ENCODE measurements at places on chromosomes 13 and 19.
A peak's percentile ranks its signal among the peaks of the same experiment; 100 is the strongest.

GRCh38 chr19:7397687-7398086 lies 49.0 kb downstream of the ARHGEF18 start:
- DNase-seq: no peak

DNA sequence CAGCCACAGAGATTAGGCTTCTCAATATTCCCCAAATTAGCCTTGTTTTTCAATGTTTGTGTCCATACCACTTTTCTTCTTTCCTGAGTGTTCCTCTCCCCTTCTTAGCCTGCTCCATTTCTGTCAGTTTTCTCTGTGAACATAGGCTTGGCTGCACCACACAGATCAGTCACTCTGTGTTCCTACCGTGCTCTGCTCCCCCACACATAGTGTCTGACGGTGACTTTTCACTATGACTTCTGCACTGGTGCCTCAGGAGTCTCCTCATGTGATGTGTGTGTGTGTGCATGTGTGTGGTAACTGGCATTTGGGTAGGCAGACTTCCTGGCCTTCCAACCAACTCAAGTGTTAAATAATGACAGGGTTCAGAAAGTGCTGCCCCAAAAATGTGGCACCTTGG lies 47.9 kb upstream of the MYCBP2 start:
- DNase-seq: no peak

DNA sequence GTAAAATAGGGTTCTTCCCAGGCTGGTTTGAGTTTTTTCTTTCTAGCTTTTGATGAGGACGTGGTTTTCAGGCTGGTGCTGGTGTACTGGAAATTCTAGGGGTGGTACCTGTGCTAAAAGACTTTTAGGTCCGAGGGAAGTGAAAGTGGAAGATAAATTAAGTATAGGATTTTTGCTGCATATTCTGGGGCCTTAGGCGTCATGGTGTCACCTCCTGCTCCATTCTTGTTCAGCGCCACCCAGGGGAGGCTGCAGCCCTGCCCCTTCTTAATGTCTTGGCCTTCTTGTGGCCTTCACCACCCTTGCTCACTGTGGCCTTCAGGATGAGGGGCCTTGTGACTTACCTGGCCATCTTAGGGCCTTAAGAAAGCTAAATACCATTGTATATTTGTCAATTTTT lies 12.4 kb downstream of the ZNF552 start:
- DNase-seq: no peak

- DNase-seq: no peak
Measured at GRCh38 chr19:37997911-37998344, 90.9 kb downstream of the SIPA1L3 start.

DNA sequence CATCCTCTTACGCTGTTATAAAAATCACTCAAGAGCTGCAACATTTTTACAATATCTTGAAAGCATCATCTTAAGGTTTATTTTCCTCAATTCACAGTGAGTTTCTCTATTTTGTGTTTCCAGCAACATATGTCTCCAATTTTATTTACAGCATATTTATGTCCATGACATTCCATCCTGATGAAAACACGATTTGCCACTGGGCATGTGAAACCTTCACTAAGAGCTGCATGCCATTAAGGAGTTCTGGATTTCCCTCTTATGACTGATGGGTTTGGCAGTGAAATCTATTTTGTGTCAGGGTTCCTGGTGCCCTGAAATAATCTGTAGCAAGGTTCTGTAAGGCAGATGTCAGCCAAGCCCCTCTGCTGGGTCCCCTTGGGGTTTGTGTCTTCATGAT lies 527.6 kb upstream of the KLF12 start:
- DNase-seq: no peak

DNA sequence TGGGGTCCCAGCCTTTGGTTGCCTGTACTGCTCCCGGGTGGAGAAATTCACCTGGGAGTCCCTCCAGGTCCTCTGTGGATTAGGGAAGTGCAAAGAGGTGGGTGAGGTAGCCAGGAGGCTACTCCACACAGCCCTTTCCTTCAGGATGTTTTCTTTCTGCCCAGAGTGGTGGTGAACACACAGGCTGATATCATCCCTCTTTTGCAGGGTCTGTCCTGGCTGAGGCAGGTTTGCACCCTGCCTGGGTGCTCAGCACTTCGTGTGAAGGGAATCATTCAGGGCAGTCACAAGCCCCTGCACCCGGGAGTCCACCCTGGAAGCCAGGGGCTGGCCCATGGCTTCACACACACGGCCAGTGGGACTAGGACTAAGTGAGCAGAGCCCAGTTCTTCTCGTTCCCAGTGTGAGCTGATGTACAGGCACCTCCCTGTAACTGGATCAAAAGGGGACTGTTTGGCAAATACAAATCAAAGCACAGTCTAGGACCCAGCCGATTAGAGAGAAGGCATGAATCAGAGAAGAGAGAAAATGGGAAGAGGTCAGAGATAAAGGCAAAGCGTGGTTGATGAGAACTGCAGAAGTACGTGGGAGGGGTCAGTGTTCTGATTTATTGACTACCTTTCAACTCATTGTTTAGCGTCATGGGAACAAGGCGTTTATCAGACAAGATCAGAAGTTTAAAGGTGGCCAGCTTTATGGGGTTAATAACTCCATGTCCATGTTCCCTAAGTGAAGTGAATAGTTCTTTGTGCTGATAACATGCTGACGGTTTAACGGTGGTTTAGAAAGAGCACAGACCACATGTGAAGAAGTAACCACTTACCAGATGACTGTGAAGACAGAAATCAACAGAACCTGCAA lies 30.4 kb upstream of the SPATA13 start:
- DNase-seq: no peak

GRCh38 chr13:39253774-39254173 lies 215.5 kb downstream of the NHLRC3 start:
- DNase-seq: no peak

DNA sequence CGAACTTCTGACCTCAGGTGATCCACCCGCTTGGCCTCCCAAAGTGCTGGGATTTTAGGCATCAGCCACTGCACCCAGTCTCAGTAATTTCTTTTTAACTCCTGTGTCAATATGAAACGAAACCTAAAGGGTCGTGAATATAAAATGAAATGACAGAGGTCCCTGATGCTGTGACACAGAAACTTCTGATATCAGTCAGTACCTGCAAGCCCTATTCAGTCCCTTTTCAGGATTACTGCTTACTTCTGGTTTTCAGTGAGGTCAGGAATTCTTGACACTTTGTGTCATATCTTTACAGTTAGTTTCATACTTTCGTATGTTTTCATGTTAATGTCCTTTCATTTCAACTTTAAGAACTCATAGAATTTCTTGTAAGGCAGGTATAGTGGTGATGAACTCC lies 58.7 kb downstream of the RNF17 start:
- no peak for DNase-seq

DNA sequence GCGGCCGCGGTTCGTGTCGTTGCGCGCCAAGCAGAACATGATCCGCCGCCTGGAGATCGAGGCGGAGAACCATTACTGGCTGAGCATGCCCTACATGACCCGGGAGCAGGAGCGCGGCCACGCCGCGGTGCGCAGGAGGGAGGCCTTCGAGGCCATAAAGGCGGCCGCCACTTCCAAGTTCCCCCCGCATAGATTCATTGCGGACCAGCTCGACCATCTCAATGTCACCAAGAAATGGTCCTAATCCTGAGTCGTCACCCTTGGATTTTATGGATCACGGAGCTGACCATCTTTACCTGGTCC lies 475 bp downstream of the MRPL57 start:
- DNase-seq: no peak

DNA sequence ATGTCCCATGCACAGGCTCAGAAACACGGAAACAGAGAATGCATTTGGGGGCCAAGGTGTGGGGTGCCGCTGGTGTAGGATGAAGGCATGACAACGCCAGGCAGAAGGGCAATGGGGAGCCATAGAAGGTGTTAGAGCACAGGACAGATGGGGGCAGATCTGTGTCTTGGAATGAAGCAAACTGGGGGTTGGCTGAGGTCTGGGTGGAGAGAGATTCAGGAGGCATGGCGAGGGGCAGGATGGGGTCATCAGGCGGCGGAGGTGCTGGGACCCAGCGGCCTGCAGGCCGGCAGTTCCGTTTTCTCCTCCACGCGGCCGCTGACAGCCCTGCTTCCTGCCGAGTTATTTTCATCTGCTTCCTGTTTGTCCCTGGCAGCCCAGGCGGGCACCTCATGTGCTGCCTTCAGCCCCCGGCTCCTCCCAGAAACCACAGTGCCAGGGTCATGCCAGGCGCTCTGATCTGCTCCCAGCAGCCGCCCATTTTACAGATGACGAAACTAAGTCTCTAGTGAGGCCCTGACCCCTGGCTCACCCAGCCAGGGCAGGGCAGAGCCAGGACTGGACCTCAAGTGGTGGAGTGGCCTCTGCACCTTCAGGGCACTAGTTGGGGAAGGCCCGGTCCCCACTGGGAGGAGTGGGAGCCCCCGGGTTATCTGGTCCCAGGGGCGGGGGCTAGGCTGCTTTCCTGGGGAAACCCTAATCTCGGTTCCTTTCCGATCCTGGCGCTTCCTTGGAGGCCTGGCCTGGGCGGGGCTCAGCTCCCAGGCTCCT lies 2.2 kb downstream of the ARHGAP45 start:
- DNase-seq: peak; percentile 94

DNA sequence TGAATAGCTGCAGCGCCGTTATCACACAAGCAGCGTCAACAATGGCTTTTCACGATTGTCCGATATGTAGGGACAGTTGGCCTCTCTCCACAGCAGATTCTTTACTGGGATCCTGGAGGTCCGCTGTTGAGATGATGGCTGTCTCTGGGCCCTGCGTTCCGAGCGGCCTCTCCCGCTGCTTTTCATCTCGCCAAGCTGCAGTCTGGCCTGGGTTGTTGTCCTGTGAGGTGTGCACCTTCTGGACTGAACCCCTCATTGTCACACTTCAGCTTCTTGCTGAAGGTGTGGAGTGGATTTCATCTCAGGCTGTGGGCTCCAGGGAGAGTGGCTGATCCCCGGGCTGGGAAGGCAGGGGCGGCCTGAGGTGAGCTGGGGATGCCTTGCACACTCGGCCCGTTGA lies 9.6 kb downstream of the UPF1 start:
- no peak for DNase-seq

- DNase-seq: no peak
Measured at GRCh38 chr19:51292971-51293370, 18.5 kb upstream of the IGLON5 start.

- no peak for DNase-seq
Measured at GRCh38 chr13:92575777-92576176, 650.8 kb upstream of the GPC6 start.

DNA sequence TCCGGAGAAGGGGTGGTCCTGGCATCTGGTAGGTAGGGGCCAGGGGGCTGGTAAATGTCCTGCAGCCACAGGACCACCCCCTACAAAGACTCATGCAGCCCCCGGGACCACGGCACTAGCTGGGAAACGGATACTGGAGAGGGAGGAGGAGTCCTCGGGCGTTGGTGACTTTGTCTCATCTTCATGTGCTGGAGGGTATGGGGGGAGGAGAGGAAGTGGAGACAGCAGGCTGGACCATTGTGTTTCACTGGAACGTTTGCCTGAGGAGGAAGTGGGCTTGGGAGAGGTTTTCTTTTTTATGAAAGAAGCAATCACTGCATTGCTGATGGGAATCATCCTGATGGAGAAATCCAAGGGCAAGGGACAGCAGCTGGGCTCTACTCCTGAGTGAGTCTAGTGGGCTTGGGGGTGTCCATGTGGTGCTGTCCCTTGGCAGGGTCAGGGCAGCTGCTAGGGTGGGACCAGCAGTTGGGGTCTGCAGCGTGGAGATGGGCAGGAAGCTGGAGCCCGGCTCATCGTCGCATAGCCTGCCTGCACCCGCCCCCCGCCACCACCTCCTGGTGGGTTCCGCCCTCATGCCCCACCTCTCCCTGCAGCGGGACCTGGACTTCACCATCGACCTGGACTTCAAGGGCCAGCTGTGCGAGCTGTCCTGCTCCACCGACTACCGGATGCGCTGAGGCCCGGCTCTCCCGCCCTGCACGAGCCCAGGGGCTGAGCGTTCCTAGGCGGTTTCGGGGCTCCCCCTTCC lies 1.7 kb upstream of the ADM5 start:
- no peak for DNase-seq

DNA sequence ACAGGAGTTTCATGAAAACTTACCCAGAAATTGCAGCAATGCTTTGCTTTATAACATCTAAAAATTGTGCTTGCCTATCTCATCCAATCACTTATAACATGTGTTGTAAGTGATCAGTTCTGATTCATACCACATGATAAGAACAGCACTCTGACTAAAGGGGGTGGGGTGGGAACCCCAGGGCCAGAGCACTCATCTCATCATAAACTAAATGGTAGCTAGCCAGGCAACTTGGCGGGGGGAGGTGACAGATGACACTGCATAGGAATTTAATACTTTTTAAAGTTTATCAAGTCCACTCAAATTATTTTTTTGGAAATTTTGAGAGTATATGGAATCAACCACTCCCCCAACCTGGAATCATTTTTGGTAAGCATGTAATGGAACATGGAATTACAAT lies 42.1 kb downstream of the FOXO1 start:
- no peak for DNase-seq

- no peak for DNase-seq
Measured at GRCh38 chr19:44600466-44600865, 12.9 kb upstream of the IGSF23 start.

DNA sequence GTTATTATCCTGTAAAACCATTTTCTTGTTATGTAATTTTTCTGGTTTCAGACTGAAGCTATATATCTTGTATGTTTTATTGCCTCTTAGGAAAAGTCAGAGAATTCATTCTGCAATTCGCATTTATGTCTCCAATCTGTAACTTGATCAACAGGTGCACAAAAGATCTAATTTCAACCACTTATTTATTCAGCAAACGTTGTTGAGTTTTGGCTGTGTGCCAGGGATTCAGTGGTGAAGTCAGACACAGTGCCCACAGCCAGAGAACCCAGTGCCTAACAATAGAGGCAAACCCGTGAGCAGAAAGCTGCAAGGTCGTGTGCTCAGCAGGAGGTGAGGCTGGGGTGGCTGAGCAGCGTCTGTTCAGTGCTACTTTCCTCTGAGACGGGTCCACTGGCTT lies 119.5 kb upstream of the MCF2L start:
- DNase-seq: no peak

GRCh38 chr13:110561344-110562035 lies at the start of gene RAB20:
Gene RAB20 (minus strand): TSS chr13:110561722. CDS start chr13:110561519, 203 bp downstream.
- peak; percentile 89 for DNase-seq

GRCh38 chr19:3073159-3073563 lies 10.9 kb upstream of the TLE5 start:
- DNase-seq: peak; percentile 53

DNA sequence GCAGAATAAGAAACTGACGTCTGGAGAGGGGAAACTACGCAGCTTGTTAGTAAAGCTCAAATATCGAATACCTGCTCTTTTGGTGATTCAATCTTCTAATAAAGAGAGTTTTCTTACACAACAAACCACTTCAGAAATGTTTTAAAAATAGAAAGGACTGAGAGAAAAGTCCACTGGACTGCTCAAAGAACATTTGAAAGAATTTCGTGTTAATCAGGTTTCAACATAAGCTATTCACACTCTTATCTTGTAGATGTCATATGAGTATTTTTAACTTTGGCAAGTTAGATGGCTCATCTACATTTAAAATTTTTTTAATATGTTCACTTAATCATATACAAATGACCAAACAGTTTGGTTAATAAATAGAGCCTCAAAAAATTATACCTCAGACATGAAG lies 95.6 kb upstream of the FAM216B start:
- no peak for DNase-seq

DNA sequence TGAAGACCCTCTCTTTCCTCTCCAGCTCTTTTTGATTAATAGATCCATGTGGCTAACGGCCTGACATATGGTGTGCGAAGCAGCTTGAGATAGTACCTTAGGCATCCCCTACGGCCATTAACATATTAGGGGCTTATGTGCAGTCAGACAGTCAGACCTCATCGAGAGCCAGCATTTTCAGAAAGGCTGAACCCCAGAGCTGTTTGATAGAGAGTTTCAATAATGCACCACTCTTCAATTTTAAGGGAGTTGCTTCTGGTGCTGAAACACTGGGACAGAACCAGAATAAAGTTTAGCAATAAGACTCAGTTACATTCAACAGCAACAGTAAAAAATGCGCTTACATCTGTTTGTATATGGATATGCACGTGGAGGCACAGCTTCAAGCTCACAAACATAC lies 10.8 kb downstream of the POU4F1 start:
- no peak for DNase-seq
